Amniotic epithelial cell (primary cell): ENCODE measurements at places on chromosomes 2 and 18.

DNA sequence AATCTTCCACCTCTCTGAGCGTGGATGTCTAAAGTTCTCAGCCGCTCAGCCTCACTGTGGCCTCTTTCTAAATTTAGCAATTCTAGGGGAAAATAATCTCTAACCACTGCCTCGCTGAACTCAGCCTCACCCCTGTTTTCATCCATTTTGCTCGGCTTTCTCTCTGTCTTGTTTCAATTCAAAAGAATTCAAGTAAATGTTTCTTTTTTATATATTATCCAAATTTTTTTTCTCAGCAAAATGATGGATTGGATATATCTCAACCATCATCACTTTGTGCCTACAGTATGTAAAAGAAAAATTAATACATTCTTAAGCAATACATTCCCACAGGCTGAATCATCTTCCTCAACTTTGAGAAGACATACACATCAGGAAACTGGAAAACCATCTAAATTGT lies 24.0 kb upstream of the GALNT5 start:
- peak; percentile 78 for DNase-seq

- no peak for DNase-seq
Observed at GRCh38 chr2:213046431-213046830, 105.0 kb downstream of the IKZF2 start.

- no peak for DNase-seq
Observed at GRCh38 chr2:231464576-231465540, 574 bp upstream of the NCL start.

DNA sequence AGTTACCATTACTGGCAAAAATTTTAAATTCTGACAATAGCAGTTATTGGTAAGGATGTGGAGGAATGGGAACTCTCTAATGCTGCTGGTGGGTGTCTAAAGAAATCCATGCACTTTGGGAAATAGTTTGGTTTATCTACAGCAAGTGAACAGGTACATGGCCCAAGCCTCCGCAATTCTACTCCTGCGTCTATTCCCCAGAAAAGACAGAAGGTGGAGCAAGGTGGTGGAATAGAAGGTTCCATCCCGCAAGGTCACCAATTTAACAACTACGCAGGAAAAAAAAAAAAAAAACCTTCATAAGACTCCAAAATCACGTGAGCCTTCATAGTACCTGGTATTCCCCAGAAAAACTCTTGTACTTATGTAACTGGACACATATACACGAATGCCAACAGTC lies 6.5 kb downstream of the CFAP65 start:
- DNase-seq, result no peak

GRCh38 chr2:216113572-216113971 lies 4.4 kb downstream of the XRCC5 start:
- DNase-seq, result no peak

DNA sequence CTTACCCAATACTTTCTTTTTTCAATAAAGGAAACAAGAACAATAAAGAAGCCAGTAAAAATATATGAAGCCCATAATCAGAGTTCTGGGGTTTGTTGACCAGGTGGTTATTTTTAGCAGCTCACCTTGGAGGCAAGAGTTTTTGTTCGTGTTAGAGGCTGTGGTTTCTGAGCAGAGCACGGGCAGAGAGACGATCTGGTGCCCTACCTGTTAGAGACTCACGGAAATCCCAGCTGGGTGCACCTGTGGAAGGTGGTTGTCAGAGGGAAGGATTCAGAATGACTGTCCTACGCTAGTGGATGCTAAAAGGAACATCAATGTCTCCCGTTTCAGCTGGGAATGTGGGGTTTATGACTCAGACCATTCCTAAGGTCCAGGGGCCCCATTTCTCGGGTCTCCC lies 87.6 kb downstream of the NRP2 start:
- no peak for DNase-seq

DNA sequence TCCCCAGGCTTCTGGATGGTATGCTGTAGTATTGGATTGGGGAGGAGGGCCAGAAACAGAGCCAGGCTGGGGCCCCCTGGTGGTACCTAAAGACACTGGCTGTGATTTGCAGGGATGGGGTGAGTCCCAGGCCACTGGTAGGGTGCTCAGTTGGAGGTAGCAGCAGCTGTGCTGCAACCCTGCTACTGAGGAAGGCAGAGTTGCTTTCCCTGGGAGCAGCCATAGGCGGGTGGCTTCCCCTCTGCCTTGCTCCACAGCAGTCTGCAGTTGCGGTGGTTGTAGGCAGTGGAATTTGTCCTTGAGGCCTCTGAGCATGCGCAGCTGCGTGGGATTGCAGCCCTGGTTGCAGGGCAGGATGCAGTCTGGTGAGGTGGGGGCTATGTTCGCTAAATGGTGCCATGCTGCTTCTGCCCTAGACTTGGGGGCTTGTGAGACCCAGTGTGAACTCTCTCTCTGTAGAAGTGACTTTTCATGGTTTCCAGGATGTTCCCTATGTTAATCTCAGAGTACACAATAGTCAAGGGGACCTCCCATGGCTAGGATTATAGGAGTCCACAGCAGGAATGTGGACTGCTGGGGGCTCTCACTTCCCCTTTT lies 443.5 kb downstream of the XIRP2 start:
- DNase-seq, result no peak

DNA sequence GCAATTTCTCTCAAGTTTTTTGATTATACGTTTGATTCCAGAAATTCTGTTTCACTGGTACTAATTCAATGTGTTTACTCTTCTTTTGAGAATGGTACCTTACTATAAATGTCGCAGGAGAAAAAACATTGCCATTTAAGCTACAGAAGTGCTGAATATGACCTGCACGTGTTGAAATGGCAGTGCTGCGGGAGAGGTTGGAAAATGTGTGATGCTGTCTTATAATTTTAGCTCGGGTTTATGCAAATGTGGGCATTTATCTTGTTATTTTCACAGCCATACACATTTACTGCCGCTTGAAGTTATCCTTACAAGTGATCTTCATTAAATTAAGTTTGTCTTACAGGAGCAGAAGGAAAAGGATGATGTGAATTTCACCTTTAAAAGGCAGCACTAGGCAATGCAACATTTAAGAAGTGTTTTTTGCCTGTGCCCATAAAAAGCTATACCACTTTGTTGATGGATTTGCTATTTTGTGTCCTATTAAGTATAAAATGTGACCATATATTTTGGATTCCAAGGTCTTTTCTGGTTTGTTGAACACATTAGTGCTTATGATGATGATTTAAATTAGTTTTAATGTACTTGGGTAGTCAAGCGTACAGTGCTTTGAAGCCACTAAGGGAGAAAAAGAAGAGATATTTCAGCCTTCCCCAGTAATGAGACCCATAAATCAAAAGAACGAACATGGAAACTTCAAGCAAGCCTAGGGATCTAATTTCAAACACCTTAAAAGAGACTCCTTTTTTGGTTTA lies 112.1 kb downstream of the LTBP1 start:
- no peak for DNase-seq

- no peak for DNase-seq
Observed at GRCh38 chr2:54579682-54580620, 123.8 kb downstream of the SPTBN1 start.

- DNase-seq, result no peak
Observed at GRCh38 chr2:134999521-134999920, 47.7 kb downstream of the MAP3K19 start.

GRCh38 chr18:75897386-75897785 lies 469.9 kb upstream of the SMIM21 start:
- no peak for DNase-seq

DNA sequence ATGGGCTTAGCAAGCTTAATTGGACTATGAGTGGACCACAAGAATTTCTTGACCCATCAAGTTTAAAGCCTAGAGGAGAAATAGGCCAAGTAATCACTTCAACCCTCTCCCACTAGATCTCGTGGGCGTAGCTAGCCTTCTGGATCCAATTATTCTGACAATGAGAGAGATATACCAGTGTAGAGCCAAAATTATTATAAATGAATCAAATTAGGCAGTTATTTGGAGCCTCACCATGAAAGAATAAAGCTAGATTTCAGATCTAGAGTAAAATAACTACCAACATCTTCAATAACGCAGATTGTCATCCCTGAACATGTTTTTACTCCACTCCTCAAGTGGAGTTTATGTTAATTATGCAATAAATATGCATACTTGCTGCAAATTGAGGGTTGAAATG lies 143.9 kb upstream of the CDH20 start:
- DNase-seq, result no peak

GRCh38 chr2:212142631-212143030 lies 396.0 kb downstream of the ERBB4 start:
- DNase-seq, result no peak

DNA sequence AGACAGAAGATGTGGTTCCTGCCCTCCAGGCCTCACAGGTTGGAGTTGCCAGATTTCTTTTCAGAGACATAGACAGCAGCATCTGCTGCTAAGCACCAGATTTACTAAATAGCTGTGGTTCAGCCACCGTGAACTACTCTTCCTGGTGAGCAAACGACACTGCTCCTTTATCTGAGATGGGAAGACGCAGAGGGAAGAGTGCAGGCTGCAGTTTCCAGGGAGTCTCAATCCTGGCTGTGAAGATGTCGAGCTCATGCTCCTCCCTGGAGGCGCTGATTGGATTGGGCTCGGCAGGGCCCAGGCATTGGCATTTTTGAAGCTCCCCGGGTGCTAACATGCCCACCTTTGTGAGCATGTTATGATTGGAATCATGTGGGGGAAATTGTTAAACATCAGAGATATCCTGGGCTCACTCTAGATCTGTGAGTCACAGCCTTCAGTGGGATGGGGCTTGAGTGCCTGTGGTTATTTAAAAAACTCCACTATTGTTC lies 314.8 kb downstream of the TSN start:
- DNase-seq, result no peak

DNA sequence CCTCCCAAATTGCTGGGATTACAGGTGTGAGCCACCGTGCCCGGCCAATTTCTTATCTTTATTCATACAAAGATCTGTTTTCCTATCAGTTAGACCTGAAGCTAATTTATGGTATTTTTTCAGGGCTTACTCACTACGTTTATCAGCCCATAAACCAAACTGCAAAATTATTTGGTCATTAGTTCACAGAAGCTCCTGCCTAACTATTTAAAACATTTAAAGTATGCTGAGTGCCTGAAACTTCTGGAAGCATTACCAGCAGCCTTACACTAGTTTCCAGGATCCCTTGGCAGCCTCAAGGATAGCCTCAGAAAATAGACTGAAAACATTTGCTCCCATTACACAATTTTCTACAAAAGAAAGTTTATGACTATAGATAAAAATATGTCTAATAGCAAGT lies 68.8 kb downstream of the GALNT13 start:
- DNase-seq, result peak; percentile 84

- DNase-seq, result no peak
Observed at GRCh38 chr2:71605781-71606241, 152.4 kb downstream of the DYSF start.

GRCh38 chr2:106143495-106144215 lies 50.4 kb downstream of the UXS1 start:
- no peak for DNase-seq

- peak; percentile 54 for DNase-seq
Observed at GRCh38 chr2:8954990-8955389, 48.5 kb downstream of the MBOAT2 start.

GRCh38 chr2:19847486-19847885 lies 54.3 kb downstream of the TTC32 start:
- no peak for DNase-seq
